B cell (primary cell): ENCODE measurements at places on chromosomes 6 and 20.
A peak's percentile ranks its signal among the peaks of the same experiment; 100 is the strongest.

DNA sequence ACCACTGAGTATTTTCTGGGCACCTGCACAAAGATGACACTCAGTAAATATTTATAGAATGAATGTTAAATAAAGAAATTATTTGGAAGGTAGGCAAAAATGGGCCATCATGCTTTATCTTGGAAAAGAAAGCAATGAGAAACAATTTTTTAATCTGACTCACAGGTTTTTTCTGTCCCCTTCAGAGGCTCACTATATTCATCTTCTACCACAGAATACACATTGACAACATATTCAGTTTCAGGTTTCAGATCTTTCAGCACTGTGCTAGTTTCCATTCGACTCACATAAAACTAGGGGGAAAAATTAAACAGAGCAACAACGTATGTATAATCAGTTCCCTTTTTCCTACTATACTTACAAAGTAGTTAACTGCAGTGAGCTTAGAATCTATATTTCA, 58.3 kb downstream of the COL12A1 start:
- no peak overlapping the region for H3K27ac ChIP-seq
- no peaks in the 10 kb centered on the region for H3K27me3 ChIP-seq
- H3K4me3 ChIP-seq, result no peak overlapping the region
- no peaks in the 10 kb centered on the region for H3K4me1 ChIP-seq
- no peaks in the 10 kb centered on the region for H3K36me3 ChIP-seq
- DNase-seq, result no peak

DNA sequence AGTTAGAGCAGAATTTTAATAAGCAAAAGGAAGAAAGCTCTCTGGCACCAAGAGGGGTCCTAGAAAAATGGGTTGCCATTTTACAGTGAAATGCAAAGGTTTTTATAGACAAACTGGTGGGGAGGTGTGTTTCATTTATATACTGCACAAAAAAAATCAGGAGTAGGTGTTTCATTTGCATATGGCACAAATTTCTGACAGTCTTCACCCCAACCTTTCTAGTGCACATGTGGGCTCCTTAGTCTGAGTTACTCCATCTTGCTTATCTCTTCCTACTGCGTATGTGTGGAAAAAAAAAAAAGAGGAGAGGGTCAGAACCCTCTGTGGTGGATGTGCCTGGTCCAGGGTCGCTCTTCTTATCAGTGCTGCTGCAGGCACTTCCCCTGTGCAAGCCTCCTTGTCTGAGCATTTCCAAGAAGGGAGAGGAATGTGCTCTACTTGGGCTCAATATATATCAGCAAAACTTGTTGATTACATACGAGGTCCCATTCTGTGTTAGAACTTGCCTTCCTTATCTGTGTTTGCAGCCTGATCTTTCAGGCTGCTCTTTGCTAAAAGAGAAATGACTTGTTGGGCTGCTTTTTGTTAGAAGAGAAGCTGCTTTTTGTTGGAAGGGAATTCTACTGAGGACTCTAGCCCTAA, 59.0 kb upstream of the MRAP2 start:
- no peak for DNase-seq
- no peaks in the 10 kb centered on the region for H3K27me3 ChIP-seq
- H3K4me1 ChIP-seq, result no peaks in the 10 kb centered on the region
- no peaks in the 10 kb centered on the region for H3K36me3 ChIP-seq
- H3K4me3 ChIP-seq, result no peak overlapping the region

DNA sequence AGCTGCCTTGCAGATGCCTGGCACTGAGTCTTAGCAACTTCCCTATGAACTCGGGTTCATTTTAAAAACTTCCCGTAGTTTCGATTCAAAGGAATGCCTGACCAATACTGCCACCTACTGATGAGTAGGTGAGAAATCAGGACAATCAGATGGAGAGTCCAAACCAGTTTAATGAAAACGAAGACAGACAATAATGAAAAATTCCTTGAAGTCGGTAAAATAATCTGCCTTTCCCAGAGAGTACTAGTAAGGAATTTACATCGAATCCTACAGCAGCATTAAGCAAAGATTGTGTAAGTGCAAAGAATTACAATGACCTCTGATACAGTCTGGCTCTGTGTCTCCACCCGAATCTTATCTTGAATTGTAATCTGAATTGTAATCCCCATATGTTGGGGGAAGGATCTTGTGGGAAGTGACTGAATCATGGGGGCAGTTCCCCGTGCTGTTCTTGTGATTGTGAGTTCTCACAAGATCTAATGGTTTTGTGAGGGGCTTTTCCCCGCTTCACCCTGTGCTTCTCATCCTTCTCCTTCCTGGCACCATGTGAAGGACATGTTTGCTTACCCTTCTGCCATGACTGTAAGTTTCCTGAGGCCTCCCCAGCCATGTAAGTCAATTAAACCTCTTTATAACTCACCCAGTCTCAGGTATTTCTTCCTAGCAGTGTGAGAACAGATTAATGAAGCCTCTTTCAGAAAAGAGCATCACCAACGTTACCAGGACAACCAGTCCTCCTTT, 134.4 kb downstream of the ARHGAP18 start:
- H3K36me3 ChIP-seq, result no peaks in the 10 kb centered on the region
- H3K27ac ChIP-seq, result no peak overlapping the region
- H3K27me3 ChIP-seq, result no peaks in the 10 kb centered on the region
- peak; percentile 21 for DNase-seq

GRCh38 chr6:13105139-13105538, 223.2 kb downstream of the TBC1D7 start:
- H3K36me3 ChIP-seq, result no peaks in the 10 kb centered on the region
- H3K4me3 ChIP-seq, result no peak overlapping the region
- no peaks in the 10 kb centered on the region for H3K4me1 ChIP-seq
- H3K27me3 ChIP-seq, result no peaks in the 10 kb centered on the region
- no peak for DNase-seq

DNA sequence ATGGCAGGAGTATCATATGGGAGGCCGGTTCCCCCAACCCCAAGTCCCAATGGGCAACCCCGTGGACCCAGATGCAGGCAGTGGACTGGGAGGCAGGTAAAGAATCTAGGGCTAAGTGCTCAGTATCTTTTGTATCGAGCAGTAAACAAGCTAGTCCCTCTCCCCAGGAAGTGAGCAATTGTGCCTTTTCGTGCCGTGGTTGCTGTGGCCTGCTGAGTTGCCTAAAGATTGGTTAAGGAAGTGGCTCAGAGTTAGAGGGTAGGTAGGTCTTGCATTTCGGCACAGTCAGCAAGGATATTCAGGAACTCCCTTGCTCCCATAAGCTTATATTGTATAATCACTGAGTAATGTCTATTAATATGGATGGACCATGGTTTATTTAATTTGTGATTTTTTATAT, 1.3 kb upstream of the DNAH8 start:
- H3K4me1 ChIP-seq, result peaks cover 13% of the 10 kb centered on the region
- H3K27me3 ChIP-seq, result peaks cover 15% of the 10 kb centered on the region
- no peaks in the 10 kb centered on the region for H3K36me3 ChIP-seq
- no peak overlapping the region for H3K4me3 ChIP-seq
